Frontal cortex (tissue), 4 donors: ENCODE measurements at places on chromosomes 11 and 22.

- no peak for DNase-seq
Observed at GRCh38 chr22:21010426-21011113, 4.4 kb upstream of the P2RX6 start.

- DNase-seq: no peak
Observed at GRCh38 chr22:37623075-37624016, 14.7 kb downstream of the GGA1 start.

- DNase-seq: no peak
Observed at GRCh38 chr11:80960381-80961029, 1519.7 kb upstream of the TENM4 start.

- no peak for DNase-seq
Observed at GRCh38 chr11:66914505-66914904, 43.7 kb downstream of the PC start.

- DNase-seq: peak; percentile 47
Observed at GRCh38 chr11:78187366-78188285, 800 bp downstream of the KCTD21 start.

DNA sequence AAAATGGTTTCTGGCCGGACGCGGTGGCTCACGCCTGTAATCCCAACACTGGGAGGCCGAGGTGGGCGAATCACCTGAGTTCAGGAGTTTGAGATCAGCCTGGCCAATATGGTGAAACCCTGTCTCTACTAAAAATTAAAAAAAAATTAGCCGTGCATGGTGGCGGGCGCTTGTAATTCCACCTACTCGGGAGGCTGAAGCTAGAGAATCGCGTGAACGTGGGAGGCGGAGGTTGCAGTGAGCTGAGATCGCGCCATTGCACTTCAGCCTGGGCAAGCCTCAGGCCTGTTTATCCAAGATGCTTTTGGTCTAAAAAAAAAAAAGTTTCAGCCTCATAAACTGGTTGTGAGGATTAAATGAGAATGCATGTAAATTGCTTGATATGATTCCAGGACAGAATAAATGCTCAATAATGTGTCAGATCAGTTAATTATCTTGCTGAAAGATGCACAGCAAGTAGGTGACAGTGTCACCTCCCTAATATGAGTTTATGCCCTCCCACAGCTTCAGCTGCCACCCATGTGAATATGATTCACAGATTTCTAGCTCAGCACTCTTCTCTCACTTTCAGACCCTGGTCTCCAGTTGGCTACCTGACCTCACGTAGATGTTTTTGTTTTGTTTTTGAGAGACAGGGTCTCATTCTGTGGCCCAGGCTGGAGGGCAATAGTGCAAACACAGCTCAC lies 1.1 kb upstream of the ALG8 start:
- DNase-seq: no peak

DNA sequence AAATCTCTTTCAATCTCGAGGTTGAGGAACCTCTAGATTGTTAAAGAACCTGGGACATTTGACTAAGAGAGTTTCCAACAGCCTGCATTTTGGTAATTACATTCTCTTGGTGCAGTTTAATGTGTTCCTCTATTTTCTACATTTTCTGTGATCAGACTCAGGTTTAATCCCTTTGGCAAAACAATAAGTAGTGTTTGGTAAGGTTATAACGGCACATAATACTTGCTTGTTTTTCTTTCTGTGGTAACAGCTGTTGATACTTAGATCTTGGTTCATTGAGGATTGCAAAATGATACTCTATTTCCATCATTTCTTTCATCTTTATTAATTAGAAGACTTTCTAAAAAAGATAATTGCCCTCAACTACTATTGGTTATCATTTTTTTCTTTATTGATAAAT lies 271.3 kb downstream of the SBF2 start:
- DNase-seq: no peak

- no peak for DNase-seq
Observed at GRCh38 chr22:47089796-47090460, 327.5 kb downstream of the TBC1D22A start.

GRCh38 chr11:68140496-68141245 lies 19.5 kb upstream of the CHKA start:
- no peak for DNase-seq

DNA sequence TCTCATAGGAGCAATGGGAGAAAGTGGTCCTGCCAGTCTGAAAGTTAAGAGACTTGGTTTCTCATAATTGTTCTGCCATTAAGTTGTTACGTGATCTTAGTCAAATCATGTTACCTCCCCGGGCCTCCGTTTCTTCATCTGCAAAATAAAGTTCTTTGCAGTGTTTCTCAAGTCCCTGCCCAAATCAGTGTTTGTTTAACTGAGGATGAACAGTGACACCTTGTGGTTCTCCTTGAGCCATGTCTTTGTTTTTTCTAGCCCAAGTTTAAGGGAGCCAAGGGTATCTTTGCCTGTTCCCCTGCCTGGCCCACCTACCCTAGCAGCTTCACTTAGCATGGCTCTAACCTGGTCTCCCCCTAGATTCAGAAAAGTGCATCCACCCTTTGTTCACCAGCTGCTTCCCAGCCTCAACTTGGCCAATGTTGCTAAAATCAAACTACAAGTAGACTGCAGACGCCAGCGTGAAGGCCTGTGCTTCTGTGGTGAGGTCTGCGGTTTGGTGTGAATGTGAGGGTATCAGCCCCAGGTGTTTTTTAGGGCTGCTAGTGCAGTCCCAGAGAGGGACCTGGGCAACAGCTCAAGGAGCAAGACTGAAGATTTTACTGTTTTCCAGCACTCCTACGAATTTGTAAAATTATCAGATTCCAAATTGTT lies 35.5 kb downstream of the FZD4 start:
- no peak for DNase-seq

- no peak for DNase-seq
Observed at GRCh38 chr11:117427356-117427874, 99.8 kb downstream of the CEP164 start.
